ENCODE measurements at places on chromosomes 7 and 10.

- DNase-seq: no peak
These were observed 6.3 kb downstream of the COL28A1 start for GRCh38 chr7:7529328-7529727.

GRCh38 chr7:140653319-140654108, 12.9 kb upstream of the DENND2A start:
- DNase-seq: no peak

DNA sequence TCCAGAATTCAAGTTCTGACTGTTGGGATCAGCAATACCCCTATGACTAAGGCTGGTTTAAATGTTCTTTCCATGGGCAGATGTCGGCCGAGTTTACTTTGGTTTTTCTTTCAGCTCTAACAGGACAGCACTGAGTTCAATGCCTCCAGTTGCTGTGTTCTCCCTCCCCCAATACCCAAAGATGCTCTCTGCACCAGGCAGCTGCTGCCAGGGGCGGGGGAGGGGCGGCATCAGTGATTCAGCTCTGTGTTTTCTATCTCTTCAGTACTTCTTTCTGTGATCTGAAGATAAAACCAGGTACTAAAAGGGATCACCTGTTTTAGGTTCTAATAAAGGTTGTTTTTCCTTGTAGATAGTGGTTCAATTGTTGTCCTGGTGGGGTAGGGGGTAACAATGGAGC, 576.7 kb upstream of the POT1 start:
- DNase-seq: no peak

DNA sequence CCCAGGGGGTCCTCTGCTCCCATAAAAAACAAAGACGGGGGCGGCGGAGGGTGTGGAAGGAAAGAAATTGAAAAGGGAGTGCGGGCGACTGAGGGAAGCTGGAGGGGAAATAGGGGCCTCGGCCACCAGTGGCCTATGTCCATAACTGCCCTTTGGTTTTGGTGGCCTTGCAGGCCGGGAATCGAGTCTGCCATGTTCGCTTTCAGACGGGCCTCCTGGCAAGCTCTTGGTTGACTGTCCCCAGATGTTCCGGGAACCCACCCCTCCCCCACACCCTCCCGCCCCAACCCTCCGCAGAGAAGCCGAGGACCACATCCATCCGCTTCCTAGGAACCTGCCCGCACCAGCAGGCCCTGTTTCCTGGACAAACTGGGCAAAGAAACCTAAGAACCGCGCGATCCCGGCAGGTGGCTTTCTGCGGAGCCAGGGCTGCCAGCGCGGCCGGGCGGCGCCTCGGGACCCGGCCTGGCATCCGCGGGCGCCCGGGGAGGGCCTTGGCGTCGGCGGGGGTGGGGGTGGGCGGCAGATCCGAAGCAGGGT, 20.0 kb upstream of the GATA3 start:
- no peak for DNase-seq

DNA sequence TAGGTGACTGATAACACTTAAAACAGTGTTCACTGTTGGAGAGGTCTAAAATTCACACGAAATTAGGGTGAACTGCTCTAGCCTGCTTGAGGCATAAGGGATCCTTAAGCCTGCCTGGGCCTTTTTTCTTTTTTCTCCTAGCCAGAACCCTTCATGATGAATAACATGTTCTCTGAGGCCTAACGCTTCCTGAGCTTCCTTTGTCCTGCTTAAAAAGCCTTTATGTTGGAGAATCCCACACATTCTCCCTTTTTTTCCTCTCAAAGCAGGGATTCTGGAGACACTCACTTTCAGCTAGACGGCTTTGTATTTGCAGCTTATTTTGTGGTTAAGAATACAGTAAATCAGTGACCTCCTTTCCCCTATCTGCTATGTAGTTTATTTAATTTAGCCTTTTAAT, 354.7 kb upstream of the PHF14 start:
- no peak for DNase-seq

DNA sequence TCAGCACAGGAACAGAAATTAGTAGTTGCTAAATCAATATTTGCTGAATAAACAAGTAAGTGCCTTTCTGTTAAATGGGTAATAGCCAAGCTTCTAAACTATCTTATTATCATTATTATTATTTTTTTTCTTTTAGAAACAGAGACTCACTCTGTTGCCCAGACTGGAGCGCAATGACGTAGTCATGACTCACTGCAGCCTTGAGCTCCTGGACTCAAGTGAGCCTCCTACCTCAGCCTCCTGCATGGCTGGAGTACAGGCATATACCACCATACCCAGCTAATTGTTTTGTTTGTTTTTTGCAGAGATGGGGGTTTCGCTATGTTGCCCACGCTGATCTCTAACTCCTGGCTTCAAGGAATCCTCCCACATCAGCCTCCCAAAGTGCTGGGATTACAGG, 12.3 kb upstream of the ELN start:
- DNase-seq: no peak

DNA sequence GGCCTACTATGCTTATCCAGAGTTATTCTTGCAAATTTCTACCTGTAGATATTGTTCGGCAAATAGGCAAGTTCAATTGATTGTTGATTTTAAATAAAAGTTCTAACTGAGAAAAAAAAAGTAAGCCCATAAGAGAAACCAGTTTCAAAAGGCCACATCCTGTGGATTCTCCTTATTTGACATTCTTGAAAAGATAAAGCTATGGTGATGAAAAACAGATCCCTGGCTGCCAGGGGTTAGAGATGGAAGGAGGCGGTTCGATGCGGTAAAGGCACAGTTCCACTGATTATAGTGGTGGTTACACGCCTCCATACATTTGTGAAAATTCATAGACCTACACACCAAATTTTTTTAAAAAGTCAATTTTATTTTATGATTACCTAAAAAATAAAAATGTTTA, 347.8 kb downstream of the KCNMA1 start:
- DNase-seq: no peak

DNA sequence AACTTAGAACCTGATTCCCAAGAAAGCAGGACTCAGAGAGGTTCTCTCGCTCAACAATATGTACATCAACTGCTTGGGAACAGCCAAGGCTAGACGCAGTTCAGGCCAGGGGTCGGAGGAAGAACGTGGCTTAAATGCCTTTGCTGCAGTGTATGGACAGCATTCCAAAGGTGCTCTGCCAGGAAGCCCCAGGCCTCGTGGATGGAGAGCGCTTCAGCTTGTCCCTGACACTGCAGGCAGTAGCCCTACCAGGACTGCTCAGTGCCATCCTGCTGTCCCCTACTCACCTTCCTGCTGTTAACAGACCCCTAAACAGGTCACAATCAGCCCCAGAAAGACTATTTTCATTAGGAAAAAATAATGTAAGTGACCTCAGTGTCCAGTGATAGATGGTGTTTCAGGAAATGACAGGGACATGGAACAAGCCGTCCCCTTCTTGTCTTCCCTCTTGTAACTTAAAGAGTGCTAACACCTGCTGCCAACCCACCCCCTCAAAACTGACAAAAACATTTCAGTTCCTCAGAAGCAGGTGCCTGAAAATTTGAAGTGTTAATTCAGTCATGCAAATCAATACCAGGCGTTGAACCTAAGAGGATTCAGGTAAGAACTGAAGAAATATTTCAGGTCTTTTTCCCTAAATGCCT, 16.5 kb downstream of the CREB3L2 start:
- DNase-seq: no peak

DNA sequence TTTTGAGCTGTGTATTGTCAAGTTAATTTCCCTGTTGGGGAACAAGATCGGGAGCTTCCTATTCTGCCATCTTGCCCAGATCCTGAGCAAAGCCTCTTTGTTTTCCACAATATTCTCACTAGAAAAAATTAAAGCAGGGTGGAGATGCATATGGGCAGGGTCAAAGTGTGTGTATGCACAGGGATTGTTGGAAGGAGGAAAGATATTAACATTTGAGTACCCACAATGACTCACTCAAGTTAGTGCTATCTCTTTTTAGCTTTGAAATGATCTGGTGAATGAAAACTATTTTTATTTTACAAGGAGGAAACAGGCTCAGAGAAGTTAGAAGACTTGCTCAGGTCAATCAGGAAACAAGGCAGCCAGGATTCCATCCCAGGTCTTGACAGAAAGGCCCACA, 6.7 kb upstream of the BTBD16 start:
- no peak for DNase-seq
